Activated naive CD4-positive, alpha-beta T cell treated with anti-CD3 and anti-CD28 coated beads, Interleukin-2, amount 50 U/mL, for 72 hours (primary cell): ENCODE measurements at places on chromosomes 2 and 18. TPM values are rescaled to one million over a fixed set of nuclear protein-coding genes. Genes with fewer than 3 reads are reported as not detected.

Gene WNT10A
- total RNA-seq, result 0.11 TPM

Gene GPR75
- total RNA-seq, result 0.91 TPM

Gene RBKS
- total RNA-seq, result 12.1 TPM

GRCh38 chr2:233743464-233744259 lies 14.8 kb downstream of the UGT1A3 start:
- no peak for DNase-seq

- no peak for DNase-seq
These were observed 523.8 kb downstream of the RNF144A start for GRCh38 chr2:7440977-7441376.

- no peak for DNase-seq
These were observed 321.1 kb upstream of the SALL3 start for GRCh38 chr18:78658531-78658930.
